ENCODE measurements at places on chromosomes 1 and 21. TPM values are rescaled to one million over a fixed set of nuclear protein-coding genes. Genes with fewer than 3 reads are reported as not detected.

Gene KIF26B
- total RNA-seq = 0.02 TPM

Gene OR2W3
- total RNA-seq = 0.93 TPM

Gene RNF223
- not detected for total RNA-seq

Gene RGS1
- 8.6 TPM for total RNA-seq

Gene SELENBP1
- not detected for total RNA-seq

Gene IFI44
- total RNA-seq = 65.9 TPM

Gene PTGER3
- total RNA-seq = 4.2 TPM

Gene CRP
- total RNA-seq = not detected

Gene TMEM82
- not detected for total RNA-seq

Gene GUK1
- total RNA-seq = 247 TPM

Gene FCMR
- total RNA-seq = 77.6 TPM

Gene CLCNKB
- not detected for total RNA-seq

Gene IGSF5
- not detected for total RNA-seq

Gene AQP10
- total RNA-seq = not detected

Gene ACTRT2
- not detected for total RNA-seq

Gene HPDL
- total RNA-seq = 8.3 TPM

Gene HSD11B1
- 0.36 TPM for total RNA-seq

Gene PAX7
- not detected for total RNA-seq

Gene HES3
- not detected for total RNA-seq

Gene FAM177B
- not detected for total RNA-seq

Gene SLC39A1
- 41.2 TPM for total RNA-seq

Gene IGFN1
- total RNA-seq = not detected

Gene IFNLR1
- 2.7 TPM for total RNA-seq

Gene DNASE2B
- not detected for total RNA-seq

Gene HSPA6
- total RNA-seq = 3.7 TPM

Gene MXRA8
- 0.11 TPM for total RNA-seq

Gene NUDT4B
- 1.4 TPM for total RNA-seq

Gene CDA
- not detected for total RNA-seq

Gene CELF3
- not detected for total RNA-seq

Gene IFFO2
- total RNA-seq = 19.5 TPM

Gene ZMPSTE24
- 33.6 TPM for total RNA-seq

Gene ERI3
- total RNA-seq = 30.7 TPM

Gene NPL
- total RNA-seq = 3.2 TPM

Gene RIIAD1
- total RNA-seq = not detected

Gene IL10
- 1.00 TPM for total RNA-seq

Gene TNNI3K
- total RNA-seq = not detected

Gene TRABD2B
- not detected for total RNA-seq

Gene G0S2
- 0.89 TPM for total RNA-seq

Gene C4BPA
- not detected for total RNA-seq

Gene TRPM2
- 20.6 TPM for total RNA-seq

Gene OR2T33
- total RNA-seq = not detected

Gene LCE3D
- not detected for total RNA-seq

Gene AIM2
- total RNA-seq = 12.1 TPM

Gene SLC9C2
- not detected for total RNA-seq
